GM04503 (cell line): ENCODE measurements at places on chromosomes 7 and 10.

GRCh38 chr10:20672741-20673140 lies 224.4 kb downstream of the NEBL start:
- no peak for DNase-seq

DNA sequence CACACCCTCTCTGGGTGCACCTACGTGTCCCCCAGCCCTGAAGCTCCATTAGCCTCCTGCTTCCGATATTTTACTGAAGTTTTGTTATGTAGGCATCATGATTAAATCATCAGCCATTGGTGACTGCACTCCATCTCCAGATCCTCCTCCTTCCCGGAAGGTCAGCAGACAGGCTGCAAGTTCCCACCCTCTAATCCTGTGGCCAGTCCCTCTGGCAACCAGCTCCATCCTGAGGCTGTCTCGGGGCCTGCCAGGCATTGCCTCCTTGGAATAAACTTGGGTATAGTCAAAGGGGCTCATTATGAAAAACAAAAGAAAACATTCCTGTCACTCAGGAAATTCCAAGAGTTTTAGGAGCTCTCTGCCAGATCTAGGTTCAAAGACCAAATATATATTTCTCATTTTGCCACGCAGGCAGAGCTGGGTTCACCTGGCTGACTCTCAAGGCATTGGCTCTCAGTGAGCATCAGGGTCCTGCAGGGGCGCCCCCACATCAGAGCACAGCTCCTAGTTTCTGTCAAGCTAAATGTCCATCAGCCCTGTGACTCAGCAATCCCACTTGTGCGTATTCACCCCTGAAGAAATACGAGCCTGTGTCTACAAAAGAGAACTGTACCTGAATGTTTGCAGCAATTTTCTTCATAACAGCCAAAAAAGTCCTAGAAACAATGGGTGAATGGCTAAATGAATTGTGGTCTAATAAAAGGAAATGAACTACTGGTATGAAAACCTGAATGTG lies 27.4 kb upstream of the TMEM72 start:
- no peak for DNase-seq

DNA sequence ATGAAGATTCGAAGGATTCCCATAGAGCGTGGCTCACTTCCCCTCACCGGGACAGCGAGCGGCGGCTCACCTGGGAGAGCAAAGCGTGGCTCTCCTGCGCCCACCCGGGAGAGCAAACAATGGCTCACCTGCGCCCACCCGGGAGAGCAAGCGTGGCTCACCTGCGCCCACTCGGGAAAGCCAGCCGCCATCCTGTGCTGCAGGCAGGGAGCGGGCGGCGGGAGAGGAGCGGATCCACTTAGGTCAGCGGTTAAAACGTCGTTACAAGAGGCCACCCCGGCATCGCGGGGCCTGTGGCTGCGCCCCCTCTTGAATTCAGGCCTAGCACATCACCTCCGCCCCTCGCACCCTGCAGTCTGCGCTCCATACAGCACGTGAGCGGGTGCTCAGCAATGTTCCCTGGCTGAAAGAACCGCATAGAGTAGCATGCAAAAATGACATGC lies 461 bp upstream of the FIGNL1 start:
- no peak for DNase-seq

GRCh38 chr10:4315551-4315950 lies 510.5 kb upstream of the AKR1E2 start:
- peak; percentile 12 for DNase-seq

- DNase-seq, result no peak
Measured at GRCh38 chr10:89870936-89871335, 169.5 kb downstream of the KIF20B start.

DNA sequence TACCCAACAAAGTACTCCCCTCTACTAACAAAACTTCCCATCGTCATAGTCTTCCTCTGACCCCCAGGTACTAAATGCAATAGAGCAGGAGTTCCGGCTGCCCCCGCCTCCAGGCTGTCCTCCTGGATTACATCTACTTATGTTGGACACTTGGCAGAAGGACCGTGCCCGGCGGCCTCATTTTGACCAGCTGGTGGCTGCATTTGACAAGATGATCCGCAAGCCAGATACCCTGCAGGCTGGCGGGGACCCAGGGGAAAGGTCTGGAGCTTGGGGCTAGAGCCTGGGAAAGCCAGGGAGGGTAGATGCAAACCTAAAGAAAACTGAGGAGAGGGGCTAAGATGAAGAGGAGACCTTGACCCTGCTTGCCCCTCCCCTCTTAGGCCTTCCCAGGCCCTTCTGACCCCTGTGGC lies 15.3 kb downstream of the EPHB6 start:
- DNase-seq, result no peak

- DNase-seq, result no peak
Measured at GRCh38 chr7:29464753-29465152, 98.9 kb upstream of the PRR15 start.

DNA sequence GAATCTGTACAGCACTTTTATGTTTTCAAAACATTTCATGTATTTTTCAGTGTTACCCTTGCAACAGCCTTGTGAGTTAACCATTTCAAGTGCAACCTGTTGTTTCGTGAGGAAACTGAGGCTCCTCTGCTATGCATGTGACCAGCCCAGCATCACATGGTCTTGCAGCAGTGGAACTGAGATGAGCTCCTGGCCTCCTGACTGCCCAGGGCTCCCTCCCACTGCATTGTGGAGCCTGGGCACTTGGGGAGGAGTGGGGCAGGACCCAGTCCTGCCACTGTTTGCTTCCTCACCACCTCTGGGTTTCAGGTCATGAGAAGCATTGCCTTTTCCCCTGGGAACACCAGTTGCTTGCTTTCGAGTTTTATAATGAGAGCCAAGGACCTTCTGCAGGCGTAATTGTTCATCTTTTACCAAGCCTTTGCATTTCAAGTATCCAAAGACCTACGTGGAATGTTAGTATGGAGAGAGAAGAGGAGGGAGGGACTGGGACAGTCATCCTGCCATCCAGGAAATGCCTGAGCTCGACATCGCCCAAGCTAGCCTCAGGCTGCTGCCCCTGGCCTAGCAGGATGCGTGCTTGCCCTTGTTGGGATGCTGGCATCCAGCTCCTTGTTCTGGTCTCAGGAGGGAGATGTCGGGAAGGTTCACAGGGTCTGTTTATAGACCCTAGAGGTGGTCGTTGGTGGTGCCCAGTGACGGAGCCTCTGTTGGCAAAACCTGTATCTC lies 32.3 kb upstream of the BHLHA15 start:
- DNase-seq, result no peak

DNA sequence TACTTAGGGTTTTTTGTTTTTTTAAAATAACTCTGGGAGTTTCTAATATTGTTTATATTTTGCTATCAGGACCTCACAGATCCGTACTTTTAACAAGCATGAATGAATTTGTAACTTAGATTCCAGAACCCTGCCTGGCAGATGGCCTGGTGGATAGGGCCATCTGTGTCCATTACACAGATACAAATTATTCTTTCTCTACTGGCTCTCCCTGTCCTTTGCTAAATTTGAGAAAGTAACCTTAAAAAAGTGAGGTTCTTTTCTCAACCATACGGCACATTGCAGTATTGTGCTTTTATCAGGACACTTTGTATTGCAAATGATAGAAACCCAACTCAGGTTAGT lies 26.6 kb downstream of the LCOR start:
- no peak for DNase-seq

DNA sequence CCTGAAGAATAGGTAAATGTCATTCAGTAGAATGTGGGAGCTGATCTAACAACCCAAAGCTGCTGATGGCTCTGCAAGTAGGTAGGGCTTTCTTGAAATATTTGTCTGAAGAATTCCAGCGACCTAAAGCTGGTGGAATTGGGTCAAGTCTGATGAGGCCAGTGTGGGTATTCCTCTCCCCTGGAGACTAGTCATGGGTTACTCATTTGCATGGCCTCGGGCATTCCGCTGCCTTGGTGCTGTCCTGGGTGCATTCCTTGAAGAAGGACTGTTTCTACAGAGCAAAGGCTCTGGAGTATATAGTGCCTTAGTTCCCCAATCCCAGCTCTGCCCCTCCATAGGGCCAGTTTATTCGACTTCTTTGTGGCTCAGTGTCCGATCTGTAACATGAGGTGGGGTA lies 19.2 kb downstream of the PDK4 start:
- DNase-seq, result no peak

GRCh38 chr7:44466300-44467216 lies 23.9 kb downstream of the NUDCD3 start:
- DNase-seq, result no peak

DNA sequence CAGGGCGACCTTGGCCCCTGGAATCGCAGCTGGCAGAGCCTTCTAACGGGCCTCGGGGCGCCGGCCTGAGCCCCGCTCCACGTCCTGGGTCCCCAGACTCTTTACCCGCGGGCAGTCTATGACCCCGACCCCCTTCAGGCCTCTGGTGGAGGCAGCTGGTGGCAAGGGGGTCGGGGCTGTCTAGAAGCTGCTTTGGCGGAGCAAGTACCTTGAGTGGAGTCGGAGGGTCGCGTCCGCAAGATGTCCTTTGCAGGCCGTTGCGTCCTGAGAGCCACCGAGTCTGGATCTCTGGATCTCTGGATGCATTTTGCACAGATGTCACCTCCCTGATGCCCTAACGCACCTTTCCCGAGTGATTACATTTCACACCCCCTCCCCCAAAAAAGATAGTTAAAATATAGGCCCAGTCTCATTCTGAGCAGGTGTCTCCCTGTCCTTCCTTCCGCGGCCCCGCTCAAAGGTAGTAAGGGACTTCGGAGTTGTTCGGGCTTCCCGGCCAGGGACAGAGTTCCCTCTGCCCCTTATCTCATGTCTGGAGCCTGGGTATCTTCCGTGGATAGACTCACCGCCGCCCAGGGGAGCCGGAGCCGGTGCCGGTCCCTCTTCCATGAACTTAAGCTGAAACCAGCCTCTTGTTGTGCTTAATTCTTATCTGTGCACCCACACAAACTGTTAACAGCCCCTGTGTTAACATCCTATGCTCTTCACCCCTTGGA lies 457 bp downstream of the ACADSB start:
- DNase-seq, result no peak

DNA sequence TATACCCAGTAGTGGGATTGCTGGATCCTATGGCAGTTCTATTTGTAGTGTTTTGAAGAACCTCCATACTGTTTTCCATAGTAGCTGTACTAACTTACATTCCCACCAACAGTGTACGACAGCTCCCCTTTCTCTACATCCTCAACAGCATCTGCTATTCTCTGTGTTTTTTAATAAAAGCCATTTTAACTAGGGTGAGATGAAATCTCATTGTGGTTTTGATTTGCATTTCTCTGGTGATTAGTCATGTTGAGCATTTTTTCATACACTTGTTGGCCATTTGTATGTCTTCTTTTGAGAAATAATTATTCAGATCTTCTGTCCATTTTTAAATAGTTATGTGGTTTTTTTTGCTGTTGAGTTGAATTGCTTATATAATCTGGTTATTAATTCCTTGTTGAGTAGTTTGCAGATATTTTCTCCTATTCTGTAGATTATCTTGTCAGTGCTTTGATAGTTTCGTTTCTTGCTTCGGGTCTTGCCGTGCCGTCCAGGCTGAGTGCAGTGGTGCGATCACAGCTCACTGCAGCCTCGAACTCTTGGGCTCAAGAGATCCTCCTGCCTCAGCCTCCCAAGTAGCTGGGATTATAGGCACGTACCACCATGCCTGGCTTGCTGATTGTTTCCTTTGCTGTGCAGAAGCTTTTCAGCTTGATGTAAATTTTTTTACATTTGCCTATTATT lies 12.0 kb downstream of the MTG1 start:
- peak; percentile 16 for DNase-seq

- DNase-seq, result no peak
Measured at GRCh38 chr10:117656385-117657367, 114.1 kb downstream of the EMX2 start.
